ENCODE measurements at places on chromosomes 5 and 9. TPM values are rescaled to one million over a fixed set of nuclear protein-coding genes. Genes with fewer than 3 reads are reported as not detected.

APC gene
- 36.3 TPM for total RNA-seq

STPG3 gene
- total RNA-seq = 0.50 TPM

GLIPR2 gene
- total RNA-seq = 30.6 TPM

SLC6A19 gene
- total RNA-seq = not detected

BNIP1 gene
- 10.1 TPM for total RNA-seq

CARD9 gene
- 0.94 TPM for total RNA-seq

NPR2 gene
- 28.1 TPM for total RNA-seq

ROPN1L gene
- total RNA-seq = not detected

MYMK gene
- total RNA-seq = not detected

CTXN3 gene
- not detected for total RNA-seq

DIRAS2 gene
- total RNA-seq = 5.1 TPM

ANKRD20A1 gene
- total RNA-seq = 0.42 TPM

HTR4 gene
- total RNA-seq = not detected

PRUNE2 gene
- total RNA-seq = 1.3 TPM

FXN gene
- total RNA-seq = 9.8 TPM

TAF11L13 gene
- total RNA-seq = not detected

TDRD7 gene
- total RNA-seq = 11.0 TPM

- no peak for DNase-seq
These were observed 158.7 kb downstream of the TMEM167A start for GRCh38 chr5:82918311-82919031.

DNA sequence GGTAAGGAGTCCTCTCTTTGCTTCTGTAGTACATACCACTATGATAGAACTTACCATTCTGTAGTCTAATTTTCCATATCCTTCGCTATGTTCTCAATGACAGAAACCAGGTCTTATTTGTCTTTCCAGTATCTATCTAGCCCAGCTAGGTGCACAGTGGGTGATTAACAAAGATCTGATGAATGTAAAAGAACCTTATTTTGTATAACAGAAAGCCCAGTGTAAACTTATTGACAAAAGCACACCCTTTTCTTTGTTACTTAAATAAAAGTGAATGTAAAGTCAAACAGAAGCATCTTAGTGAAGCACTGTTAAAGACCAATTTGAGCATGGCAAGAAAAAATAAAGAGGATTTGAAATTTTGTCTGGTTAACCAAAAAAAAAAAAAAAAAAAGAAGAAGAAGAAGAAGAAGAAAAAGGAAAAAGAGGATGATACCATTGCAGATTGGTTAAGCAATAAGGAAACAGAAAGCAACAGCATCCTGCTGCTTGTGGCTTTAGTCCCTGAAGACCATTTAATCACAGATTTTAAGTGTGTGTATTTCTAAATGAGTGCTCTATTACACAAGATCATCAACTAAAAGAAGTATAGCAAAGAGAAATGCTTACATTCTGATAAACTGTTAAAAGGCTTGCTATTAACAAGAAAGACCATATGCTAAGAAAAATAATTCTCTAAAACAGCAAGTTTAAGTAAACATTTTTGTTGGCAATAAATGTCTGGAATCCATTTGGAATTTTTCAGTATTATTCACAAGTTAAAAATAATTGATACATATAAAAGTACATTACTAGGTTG lies 21.2 kb downstream of the MEGF9 start:
- no peak for DNase-seq

DNA sequence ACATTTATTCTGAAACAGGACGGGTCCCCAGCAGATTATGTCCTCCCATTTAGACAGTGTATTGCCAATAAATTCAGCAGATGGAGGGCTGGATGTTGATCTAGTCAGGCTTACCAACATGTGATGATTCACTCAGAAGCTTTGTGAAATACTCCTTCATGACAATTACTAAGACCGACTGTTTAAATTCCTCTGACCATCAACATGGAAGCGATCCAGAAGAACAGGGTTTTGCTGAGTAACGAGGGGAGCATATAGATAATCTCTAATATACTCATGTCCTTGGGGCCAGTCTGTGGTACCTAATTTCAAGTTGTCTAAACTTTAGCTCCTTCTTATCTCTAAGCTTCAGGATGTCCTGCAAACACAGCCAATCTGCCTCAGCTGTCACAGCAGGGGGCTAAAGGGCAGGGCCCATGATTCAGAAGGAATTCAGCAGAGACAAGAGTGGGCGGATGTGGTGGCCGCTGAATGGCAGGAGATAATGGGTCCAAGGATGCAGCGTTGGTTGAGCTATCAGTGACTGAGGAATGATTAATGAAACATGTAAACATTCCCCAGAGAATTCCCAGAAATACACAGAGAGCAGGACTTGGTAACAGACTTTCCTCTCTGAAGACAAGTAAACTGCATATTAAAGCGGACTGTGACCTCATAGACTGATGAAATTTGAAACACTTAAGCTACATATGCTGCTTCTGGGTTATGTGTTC lies 109.4 kb downstream of the ANKRD55 start:
- DNase-seq = peak; percentile 88

DNA sequence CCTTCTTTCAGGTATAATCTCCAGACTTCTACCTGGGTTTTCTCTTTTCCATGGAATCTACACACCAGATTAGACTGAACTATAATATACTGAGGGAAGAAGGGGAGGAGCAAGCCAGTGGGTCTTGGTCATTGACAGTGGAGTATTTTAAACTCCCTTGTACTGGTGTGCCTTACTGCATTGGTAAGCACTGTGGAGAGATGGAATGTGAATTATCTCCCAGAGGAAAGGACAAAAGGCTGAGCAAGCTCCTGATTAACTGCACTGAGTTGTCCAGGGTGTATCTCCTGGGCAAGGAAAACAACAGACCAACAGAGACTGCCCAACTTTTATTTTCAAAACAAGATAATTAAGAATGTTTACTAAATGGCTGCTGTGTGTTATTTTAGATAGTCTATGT lies 29.8 kb upstream of the SLCO6A1 start:
- no peak for DNase-seq

GRCh38 chr5:65209341-65209740 lies 272.4 kb downstream of the ADAMTS6 start:
- no peak for DNase-seq

DNA sequence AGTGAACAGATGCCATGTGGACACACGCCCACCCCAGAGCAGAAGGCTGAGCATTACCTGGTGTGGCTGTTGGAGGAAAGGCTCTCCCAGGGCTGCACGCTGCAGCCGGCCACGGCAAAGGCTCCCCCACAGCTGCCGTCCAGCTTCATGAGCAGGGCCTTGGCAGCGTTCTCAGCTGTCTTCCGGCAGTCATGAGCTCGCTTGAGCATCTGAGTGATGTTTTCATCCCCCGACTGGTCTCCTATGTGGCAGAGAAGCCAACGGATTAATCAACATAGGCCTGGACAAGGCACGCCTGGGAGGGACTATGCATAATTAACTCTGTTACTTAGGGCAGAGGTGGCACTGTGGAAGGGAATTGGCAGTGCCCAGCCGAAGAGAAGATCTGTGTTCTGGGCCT lies 87.3 kb downstream of the DCP2 start:
- DNase-seq = no peak

- DNase-seq = peak; percentile 34
These were observed 253.8 kb downstream of the ENC1 start for GRCh38 chr5:74386571-74387334.

- DNase-seq = no peak
These were observed 39.7 kb upstream of the SARDH start for GRCh38 chr9:133777871-133778270.

DNA sequence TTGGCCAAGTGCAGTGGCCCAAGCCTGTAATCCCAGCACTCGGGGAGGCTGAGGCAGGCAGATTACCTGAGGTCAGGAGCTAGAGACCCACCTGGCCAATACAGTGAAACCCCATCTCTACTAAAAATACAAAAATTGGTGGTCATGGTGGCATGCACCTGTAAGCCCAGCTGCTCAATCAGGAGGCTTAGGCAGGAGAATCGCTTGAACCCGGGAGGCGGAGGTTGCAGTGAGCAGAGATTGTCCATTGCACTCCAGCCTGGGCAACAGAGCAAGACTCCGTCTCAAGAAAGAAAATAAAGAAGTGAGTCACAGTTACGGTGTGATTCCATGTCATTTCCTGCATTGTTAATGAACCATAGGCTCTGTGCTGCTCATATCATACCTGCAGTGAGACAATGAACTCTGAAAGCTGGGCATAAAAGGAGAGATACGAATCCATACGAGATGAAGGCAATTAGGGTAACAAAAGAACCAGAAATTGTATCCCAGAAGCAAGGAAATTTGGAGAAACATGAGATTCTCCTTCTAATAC lies 44.6 kb downstream of the TIMD4 start:
- DNase-seq = no peak

- peak; percentile 60 for DNase-seq
These were observed 73.5 kb upstream of the COL5A1 start for GRCh38 chr9:134568116-134568515.

GRCh38 chr5:76367623-76368371 lies 35.3 kb upstream of the IQGAP2 start:
- DNase-seq = no peak

DNA sequence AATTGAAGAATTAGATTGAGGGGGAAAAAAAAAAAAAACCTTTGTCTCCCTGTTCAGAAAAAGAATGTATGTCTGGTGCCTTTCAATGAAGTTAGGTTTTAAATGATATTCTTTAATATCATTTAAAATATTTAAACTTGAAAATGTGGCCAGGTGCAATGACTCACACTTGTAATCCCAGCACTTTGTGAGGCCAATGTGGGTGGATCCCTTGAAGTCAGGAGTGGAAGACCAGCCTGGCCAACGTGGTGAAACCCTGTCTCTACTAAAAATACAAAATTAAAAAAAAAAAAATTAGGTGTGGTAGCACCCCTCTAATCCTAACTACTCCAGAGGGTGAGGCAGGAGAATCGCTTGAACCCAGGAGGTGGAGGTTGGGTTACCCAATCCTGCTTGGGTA lies 111.1 kb upstream of the RASA1 start:
- DNase-seq = no peak

GRCh38 chr5:117201001-117201400 lies 626.4 kb upstream of the SEMA6A start:
- DNase-seq = no peak

DNA sequence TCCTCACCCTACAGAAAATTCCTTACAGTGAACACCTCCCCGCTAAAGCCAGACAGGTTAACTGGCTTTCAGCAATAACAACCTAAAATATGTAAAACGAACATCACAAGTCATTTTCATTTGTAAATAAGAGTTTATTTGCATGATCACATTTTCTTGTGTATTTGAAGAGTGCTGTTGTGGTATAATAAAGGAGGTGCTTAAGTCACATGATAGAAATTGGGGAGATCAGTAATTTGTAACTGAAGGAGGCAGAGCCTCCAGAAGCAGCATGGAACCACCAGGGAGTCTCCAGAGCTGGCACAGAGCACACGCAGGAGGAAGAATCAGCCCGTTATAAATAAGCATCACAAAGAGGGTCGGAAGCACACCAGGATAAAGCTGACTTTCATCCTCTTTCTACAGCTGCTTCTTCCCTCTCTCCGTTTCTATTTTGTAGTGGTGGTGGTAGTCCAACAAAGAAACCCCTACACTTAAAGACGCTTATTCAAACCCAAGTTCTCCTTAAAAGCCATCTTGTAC lies 210.6 kb downstream of the MAPKAP1 start:
- no peak for DNase-seq

GRCh38 chr9:79107911-79108676 lies 463.7 kb upstream of the TLE4 start:
- DNase-seq = no peak

DNA sequence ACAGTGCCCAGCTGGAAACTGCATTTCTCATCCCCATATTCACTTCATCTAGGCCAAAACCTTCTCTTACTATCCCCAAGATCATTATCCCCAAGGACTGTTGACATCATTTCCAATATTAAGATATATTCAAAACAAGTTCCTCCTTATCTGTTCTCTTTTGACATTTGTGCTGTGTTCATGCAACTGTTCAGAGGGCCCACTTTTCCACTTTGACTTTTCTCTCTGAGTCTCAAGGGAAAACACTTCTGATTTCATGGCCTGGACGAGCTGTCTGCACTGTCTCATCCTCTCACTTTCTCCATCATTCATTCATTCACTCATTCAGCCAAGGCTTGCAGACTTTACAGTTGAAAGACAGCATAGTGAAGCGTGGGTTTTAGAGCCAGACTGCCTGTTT lies 173.7 kb upstream of the DAPK1 start:
- DNase-seq = no peak

- DNase-seq = no peak
These were observed 25.6 kb upstream of the GTF3C5 start for GRCh38 chr9:133004999-133005760.

DNA sequence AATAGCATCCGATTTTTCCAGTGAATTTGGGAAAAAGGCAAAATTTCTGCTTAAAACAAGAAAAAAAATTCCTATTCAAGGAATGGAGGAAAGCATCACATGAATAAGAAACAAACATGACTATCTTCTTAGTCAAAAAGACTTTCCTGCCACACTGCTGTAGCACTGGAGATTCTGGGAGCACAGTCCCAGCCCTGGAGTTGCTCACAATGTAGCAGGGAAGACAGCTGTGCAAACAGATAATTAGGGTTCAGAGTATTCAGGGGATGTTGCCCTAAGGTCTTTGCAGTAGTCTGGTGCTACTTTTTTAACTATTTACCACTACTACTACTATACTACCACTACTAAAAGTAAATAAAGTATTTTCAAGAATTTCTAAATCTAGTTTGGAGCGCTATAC lies 86.5 kb downstream of the BNC2 start:
- no peak for DNase-seq

DNA sequence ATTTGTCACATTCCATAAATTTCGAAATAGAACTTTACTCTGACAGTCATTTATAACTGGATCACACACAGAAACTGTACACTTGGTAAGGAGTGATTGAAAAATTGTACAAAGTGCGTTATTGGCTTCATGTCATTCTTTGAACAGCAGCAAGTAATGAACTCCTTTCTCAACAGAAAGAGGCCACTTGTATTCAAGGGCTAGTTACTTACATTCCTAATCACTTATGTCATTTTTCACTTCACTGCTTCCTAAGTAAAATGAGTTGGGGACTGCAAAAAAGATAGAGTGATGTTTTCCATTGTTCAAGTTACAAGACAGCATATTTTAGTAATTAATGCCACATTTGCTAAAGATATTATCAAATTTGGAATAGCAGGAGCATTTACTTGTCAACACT lies 893.2 kb downstream of the DTWD2 start:
- no peak for DNase-seq

GRCh38 chr5:33241802-33242201 lies 199.0 kb upstream of the TARS1 start:
- DNase-seq = no peak

DNA sequence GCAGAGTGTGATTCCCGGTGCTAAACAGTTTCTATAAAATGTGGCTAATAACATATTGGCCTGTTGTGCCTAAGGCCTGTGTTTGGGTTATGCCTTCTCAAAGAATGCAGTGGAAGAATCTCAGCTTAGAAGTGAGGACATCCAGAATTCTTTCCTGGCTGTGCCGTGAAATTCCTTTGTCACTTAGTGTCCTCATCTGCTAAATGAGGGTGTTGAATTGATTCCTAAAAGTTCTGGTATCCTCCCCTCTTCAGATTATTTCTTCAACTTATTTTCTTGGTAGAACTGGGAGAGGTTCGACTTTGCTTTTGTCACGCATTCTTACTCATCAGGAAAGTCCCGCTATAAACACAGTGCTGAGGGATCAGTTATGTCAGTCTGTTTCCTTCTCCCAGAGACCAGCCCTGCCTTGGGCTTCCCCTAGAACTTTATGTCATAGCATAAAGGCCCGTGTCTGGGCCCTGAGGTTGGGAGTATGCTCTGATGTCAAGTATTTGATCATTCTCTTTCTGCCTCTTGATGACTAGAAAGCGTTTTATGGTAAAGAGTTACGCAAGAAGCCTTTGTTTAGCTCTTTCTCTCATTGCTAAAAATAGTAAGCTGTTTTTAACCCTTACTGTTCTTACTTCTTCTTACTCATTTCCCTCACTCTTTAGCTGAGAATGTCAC lies 29.5 kb downstream of the MTAP start:
- DNase-seq = no peak

All from osteocyte (in vitro differentiated cells).